NCI-H1092 treated with DMSO at 0.1 percent for 48 hours (cell line): ENCODE measurements at places on chromosomes 7 and 10.

GRCh38 chr10:114542373-114542772, 115.7 kb downstream of the ABLIM1 start:
- no peak for DNase-seq

DNA sequence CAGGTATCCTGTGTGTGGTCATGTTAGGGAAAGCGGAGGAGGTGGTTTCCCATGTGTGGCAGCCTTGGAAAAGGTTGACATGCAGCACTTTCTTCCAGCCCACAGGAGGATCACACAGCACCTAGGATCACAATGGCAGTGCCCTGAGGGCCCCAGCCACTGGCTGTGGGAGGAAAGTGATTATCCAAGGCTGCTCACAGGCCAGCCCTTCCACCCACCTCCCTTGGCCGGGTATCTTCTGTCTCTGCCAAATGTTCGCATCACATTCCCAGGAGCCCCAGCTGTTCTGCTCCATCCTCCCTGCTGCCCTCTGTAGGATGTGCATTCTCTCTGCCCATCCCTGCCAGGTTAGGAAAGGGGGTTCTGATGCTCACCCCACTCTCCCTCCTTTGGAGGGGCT, 2.5 kb upstream of the MLXIPL start:
- no peak for DNase-seq

GRCh38 chr7:91929463-91929862, 11.2 kb upstream of the AKAP9 start:
- no peak for DNase-seq

DNA sequence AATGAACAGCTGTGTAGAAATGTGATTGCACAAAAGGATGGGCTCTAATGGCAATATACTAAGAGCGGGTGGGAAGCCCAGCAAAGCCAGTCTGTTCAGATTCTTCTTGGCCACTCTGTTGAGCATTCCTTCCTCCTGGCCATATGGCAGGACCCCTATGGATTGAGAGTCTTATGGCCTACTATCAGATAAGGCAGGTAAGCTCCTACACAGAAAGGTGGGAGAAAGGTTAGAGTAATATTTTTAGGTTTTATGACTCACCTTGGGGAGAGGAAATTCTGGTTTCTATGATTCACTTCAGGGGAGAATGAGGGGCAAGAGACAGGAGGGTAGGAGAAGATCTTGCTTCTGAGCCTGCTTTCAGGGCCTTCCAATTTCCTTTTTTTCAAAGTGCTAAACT, 15.1 kb upstream of the AKR1B10 start:
- DNase-seq: no peak

DNA sequence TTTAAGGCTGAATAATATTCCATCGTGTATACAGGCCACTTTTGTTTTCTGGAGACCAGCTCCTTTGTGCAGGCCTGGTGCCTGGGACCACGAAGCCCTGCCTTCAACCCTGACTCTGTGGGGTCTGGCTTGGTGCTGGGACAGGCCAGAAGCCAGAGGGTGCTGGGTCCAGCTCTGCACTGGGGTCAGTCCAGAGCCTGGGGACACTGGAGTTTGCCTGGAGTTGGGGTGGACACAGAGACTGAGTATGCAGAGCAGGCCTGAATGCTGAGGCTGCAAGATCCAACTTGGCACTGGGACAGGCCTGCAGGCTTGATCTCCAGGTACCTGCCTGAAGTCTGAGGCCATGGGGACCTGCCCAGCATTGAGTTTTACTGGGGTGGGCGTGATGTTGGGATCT, 558.8 kb upstream of the CNTNAP2 start:
- DNase-seq: no peak

- DNase-seq: no peak
These were observed 331.0 kb downstream of the ADARB2 start for GRCh38 chr10:1406132-1406966.
